Activated T-helper 1 cell treated with anti-CD3 and anti-CD28 coated beads, Interleukin-12 subunit alpha, Interleukin-12 subunit beta, Interleukin-2, Interleukin-4 antibody, amounts not matched to agents 30 ng/mL and 10 ng/mL and 1 ng/mL, durations not matched to agents 14 hours and 24 hours and 36 hours (primary cell): ENCODE measurements at places on chromosomes 1 and 21. TPM values are rescaled to one million over a fixed set of nuclear protein-coding genes. Genes with fewer than 3 reads are reported as not detected.

Gene RHEX
- total RNA-seq = not detected in 2 replicates

Gene ATP6V1G3
- total RNA-seq = not detected in 2 replicates

Gene TGFB2
- total RNA-seq = 0.07 TPM in 1 of 2 replicates, not detected in the other

Gene S100A9
- not detected in 2 replicates for total RNA-seq

Gene OR2L13
- total RNA-seq = not detected in 2 replicates

- no peaks in the 10 kb centered on the region for H3K4me1 ChIP-seq
- H3K4me3 ChIP-seq = no peak overlapping the region
- no peak for DNase-seq
- H3K36me3 ChIP-seq = no peaks in the 10 kb centered on the region
- H3K27me3 ChIP-seq = peaks cover 4% of the 10 kb centered on the region
- no peak overlapping the region for H3K27ac ChIP-seq
These were observed 107.2 kb upstream of the WLS start for GRCh38 chr1:68339505-68339904.

DNA sequence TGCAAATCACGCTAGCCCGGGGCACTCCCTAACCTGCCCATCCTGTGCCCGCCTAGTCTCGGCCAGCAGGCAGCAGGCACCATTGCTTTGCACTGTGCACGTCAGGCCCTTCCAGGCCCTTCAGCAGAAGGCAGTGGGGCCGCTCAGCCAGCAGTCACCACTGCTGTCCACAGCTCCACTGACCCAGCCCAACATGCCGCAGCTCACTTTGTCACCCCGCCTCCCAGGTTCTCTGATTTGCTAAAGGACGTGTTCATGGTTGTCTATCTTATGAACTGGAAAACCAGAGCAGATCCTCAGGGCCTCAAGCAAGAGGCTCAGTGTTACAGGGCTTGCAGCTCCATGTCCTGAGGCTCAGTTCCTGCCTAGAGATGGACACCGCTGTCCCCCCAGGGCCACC lies 14.2 kb upstream of the SPOCD1 start:
- H3K4me3 ChIP-seq = no peak overlapping the region
- DNase-seq = no peak
- H3K4me1 ChIP-seq = peaks cover 28% of the 10 kb centered on the region
- H3K27me3 ChIP-seq = peaks cover 2% of the 10 kb centered on the region
- H3K36me3 ChIP-seq = no peaks in the 10 kb centered on the region
- no peak overlapping the region for H3K27ac ChIP-seq

- no peak for DNase-seq
- H3K4me1 ChIP-seq = no peaks in the 10 kb centered on the region
- H3K27me3 ChIP-seq = peaks cover 6% of the 10 kb centered on the region
- no peak overlapping the region for H3K4me3 ChIP-seq
These were observed 100.3 kb downstream of the GRIK3 start for GRCh38 chr1:36934061-36934460.

- H3K27me3 ChIP-seq = peaks cover 6% of the 10 kb centered on the region
- H3K27ac ChIP-seq = no peak overlapping the region
- no peaks in the 10 kb centered on the region for H3K36me3 ChIP-seq
- H3K4me1 ChIP-seq = no peaks in the 10 kb centered on the region
- no peak for DNase-seq
These were observed 57.5 kb upstream of the PDC start for GRCh38 chr1:186518395-186518794.
